ENCODE measurements at places on chromosomes 3 and 15.
A peak's percentile ranks its signal among the peaks of the same experiment; 100 is the strongest.

DNA sequence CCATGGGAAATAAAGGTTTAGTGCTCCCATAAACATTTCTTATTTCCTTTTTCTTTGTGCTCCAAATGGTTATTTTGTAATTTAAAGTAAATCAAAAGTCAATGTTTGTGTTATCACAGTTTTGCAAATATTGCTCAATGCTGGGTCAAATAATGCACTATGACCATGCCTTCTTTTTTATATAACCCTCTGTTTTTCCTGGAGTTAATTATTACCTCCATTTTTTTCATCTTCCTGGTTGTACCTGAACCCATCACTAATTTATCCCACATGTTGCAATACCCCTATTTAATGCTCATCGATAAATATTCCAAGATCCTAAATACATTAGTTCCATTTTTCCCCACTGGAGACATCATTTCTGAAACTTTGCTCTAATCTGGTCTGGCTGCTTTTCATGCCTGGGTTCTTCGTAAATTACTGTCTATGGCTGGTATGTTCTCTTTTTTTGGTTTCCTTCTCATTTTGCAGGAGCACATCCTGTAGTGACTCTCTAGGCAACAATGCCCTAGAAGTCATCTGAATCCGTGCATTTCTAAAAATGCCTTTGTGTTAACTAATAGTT is 66.4 kb downstream of the OXNAD1 start:
- ATAC-seq = no peak

DNA sequence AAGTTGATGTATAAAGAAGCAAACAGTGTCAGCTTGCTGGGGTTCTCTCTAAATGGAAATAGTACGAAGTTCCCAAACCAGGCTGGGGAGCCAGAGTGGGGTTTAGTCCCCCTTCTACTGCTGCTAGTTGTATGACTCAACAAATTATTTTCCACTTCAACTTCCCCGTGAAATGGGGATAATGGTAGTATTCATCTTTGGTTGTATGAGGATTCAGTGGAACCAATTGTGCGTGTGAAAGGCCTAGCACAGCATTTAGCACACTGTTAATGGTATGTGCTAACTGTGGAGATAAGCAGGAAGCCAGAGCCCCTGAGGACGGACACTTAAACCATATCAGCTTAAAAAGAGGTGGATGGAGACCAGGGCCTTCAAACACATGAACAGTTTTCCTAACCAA is 4.2 kb downstream of the SORD start:
- ATAC-seq = no peak

GRCh38 chr3:68004091-68004490 is 349.7 kb upstream of the SUCLG2 start:
- ATAC-seq = no peak

DNA sequence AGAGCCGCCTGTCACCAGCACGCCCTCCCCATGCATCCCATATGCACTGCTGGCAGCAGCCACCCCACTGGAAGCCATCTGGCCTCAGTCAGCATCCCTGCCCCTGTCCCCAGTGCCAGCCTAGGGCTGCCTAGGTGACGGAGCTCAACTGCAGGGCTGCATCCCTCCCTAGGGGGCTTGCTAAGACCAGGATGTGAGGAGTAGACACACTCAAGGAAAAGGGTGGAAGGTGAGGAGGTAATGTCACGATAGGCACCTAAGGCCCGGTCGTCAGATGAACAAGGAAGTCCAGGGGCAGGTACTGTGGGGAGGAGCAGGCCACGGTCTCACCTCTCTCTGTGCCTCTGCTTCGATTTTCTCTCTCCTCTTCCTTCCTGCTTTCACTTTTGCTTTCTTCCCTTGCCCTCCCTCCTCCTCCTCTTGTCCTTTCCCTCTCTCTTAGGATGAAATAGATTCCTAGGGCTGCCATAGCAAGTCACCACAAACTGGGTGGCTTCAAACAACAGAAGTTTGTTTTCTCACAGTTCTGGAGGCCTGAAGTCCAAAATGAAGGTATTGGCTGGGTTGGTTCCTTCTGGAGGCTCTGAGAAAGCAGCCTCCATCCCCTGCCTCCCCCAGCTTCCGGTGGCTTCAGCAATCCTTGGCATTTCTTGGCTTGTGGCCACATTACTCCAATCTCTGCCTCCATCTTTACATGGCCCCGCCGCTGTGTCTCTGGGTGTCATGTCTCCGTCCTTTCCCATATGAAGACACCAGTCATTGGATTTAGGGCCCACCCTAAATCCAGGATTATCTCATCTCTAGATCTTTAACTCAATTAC is 298.3 kb downstream of the SHQ1 start:
- peak; percentile 24 for ATAC-seq

GRCh38 chr3:99240700-99241099 is 339.2 kb upstream of the DCBLD2 start:
- no peak for ATAC-seq

DNA sequence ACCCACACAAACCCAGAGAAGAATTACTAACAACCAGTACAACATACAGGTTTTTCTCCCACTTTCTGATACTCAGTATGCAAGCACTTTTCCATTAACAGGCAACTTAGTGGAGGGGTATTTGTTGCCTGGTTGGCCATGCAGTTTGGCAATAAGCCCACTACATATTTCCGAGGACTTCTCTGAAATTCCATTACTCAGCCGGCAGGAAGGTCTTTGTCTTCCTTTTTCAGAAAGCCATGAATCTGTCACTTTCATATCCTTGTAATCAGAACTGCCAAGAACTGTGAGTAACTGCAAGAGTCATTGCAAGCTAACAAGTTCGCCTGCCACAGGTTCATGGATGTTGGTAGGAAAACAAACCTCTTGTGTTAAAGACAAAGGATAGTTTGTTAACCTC is 422.3 kb upstream of the ROBO1 start:
- peak; percentile 96 for ATAC-seq

- ATAC-seq = no peak
These were observed 37.5 kb upstream of the IQSEC1 start for GRCh38 chr3:13110678-13111116.

DNA sequence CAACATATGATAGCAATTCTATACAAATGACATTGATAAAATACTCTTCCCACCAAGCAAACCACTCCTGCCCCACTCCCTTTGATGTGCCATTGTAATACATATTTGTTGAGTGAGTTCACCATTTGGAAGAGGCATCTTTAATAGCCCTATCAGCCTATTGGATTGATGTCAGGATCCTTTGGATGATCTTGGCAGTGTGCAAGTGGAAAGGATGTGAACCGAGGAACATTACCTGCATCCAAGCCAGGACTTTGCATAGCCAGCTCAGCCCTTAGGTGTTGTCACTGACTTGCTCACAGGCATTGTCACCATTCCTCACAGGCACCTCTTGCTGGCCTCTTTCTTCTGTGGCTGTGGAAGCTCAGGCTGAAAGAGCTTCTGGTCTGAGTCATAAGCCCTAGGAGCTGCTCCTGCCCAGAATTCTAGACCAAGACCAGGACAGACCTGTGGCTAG is 16.5 kb upstream of the TIMP4 start:
- ATAC-seq = peak; percentile 38

- ATAC-seq = no peak
These were observed 246.9 kb upstream of the LRIG1 start for GRCh38 chr3:66747696-66748095.

GRCh38 chr15:62052713-62053112 is 7.5 kb downstream of the VPS13C start:
- ATAC-seq = no peak

DNA sequence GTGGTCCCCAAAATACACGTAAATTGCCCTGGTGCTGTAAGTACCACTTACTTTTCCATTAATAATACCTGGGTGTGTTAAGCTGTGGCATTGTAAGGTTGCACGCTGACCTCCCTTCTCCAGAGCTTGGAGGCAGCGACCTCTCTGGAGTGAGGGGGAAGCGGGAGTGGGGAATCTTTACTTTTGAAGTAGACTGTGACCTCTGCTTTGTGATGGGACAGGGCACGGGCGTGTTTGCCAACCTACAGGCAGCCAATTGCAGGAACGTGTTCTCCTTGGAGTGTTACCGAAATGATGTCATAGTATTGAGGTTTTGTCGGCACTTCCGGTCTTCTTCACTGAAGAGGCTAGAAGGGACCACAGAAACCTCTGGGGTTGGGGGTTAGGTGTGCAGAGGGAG is 227.3 kb upstream of the C2CD4B start:
- ATAC-seq = no peak

DNA sequence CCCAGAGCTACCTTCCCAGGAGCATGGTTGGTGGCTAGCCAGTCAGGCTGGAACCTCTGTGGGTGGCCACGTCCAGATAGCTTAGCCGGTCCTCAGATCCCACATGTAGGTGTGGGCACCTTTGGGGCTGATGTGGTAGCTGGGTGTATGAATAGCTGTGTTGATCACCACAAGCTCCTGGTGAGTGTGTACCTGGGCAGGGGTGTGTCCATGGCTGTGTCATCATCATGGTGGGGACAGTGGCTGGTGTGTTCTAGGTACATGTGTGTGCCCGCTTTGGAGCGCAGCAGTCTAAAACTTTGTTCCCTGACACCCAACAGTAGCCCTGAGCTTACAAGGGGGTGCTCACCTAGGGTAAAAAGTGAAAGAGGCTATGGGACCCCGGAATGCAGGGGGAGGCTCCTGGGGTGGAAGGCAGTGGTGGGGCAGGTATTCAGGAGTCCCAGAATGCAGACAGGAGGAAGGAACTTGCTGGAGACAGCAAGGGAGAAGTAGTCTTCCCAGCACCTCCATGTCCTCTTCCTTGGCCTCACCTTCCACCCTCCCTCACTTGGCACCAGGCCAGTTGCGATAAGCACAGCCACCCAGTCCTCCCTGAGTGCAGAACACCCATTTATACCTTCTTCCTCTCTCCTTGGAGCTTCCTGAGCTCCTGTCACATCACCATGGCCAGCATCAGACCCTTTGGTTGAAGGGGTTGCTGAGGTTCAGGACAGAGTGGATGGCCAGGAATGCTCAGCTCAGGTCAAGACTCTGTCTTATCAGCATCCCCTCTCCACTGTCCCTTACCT is 1.2 kb downstream of the CISH start:
- ATAC-seq = no peak

DNA sequence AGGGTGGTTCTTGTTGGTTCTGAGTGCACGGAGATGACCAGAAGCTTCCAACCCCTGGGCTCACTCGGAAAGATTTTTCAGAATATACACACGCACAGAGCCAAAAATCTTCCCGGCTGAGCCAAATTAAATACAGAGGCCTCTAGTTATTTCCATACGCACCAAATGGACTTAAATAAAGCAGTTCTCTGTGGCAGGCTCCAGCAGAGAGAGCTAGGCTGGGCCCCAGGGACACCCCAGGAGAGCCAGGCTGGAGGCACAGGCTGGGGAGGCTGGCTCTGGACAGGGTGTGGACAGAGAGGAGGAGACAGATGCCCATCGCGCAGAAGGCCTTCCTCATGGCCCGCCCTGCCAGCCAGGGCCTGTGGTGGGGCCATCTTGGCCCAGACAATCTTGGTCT is 115.9 kb downstream of the IQSEC1 start:
- no peak for ATAC-seq

DNA sequence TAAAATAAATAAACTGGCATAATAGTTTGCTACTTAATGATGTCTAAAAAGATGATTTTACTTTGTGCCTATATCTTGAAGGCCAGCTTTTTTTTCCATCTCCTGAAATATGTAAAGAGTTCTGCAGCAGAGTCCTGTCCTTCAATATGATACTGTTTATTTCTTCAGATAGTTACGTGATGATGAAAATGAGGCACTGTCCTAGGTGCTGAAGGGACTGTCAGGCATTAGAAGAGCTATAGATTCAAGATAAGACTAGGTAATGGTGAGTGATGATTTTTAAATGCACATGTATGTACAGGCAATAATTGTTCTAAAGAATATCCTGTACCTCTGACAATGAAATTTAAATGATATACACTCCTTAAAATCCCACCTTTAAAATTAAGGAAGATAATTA is 326.9 kb upstream of the DNAJC19 start:
- no peak for ATAC-seq

- peak; percentile 91 for ATAC-seq
These were observed 29.3 kb upstream of the TRAK1 start for GRCh38 chr3:42061713-42062380.

DNA sequence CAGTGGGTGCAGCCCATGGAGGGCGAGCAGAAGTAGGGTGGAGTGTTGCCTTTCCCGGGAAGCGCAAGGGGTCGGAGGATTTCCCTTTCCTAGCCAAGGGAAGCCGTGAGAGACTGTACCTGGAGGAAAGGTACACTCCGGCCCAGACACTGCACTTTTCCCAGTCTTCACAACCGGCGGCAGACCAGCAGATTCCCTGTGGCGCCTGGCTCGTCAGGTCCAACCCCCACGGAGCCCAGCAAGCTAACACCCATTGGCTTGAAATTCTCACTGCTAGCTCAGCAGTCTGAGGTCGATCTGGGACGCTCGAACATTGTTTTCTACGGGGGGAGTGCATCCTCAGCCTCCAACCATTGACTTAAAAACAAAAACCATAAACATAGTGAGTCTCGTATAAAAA is 26.5 kb downstream of the CCNB2 start:
- ATAC-seq = no peak

- no peak for ATAC-seq
These were observed 486.0 kb upstream of the ADAMTS9 start for GRCh38 chr3:65173841-65174240.

- no peak for ATAC-seq
These were observed 38.4 kb upstream of the CGNL1 start for GRCh38 chr15:57337868-57338411.

DNA sequence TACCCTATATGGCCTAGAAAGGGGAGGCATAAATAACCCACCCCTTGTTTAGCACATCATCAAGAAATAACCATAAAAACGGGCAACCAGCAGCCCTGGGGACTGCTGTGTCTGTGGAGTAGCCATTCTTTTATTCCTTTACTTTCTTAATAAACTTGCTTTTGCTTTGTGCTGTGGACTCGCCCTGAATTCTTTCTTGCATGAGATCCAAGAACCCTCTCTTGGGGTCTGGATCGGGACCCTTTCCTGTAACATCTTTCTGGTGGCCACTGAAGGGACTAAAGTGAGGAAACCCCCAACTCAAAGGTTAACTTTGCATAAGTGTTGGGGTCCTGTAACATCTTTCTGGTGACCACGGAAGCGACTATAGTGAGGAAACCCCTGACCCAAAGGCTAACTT is 15.7 kb upstream of the HHATL start:
- no peak for ATAC-seq

- no peak for ATAC-seq
These were observed 64.1 kb downstream of the CCR1 start for GRCh38 chr3:46143951-46144473.

DNA sequence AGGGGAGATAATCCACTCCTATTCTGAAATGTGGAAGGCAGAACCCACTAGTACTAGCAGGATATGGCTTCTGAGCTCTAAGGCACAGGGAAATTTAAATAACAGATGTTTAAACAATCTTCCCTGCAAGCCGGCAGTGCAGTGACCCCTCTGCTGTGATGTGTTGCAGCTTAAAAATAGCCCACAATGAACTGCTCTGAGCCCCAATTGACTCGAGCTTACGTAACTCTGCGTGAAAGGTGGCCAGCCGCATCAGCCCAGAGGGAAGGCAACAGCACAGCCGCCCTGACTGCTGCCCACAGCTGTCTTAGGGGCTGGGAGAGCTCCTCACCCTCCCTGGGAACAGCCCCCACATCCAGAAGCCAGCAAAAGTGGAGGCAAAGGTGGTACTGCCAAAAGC is 12.5 kb upstream of the CAMKV start:
- no peak for ATAC-seq

- no peak for ATAC-seq
These were observed 1710.1 kb downstream of the SI start for GRCh38 chr3:163368168-163368567.
